Endodermal cell (in vitro differentiated cells): ENCODE measurements at places on chromosomes 2 and 18.

DNA sequence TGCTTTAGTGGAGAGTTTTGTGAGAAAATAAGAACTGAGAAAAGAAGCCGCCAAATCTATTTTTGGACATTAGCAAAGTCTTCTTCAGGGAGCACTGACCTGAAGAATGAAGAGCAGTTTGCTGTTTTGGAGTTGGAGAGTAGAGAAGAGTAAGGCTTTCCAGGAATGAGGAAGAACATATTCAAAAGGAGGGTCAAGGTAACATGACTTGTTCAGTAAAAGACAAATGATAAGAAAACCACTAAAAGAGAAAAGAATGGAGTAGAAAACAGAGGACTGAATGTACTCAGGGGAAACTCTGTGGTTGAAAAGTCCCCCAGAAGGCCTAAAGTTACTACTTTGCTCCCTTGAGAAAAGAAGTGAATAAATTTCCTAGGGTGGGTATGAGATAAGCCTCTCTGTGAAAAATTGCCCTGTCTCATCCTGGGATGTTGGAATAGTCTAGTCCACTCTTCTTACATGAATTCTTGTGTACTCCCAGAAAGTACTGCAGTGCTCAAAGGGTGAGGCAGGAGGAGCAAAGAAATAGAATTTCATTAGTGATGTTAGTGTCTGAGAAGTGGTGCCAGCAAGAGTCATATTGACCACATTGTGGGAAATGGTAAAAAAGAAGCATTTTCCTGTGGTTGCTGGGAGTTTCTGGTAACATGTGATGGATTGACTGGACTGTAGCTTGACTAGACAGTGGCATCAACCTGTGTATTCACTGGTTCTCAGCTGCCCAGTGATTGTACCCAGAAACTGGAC is 27.8 kb downstream of the MBD5 start:
- DNase-seq = no peak

DNA sequence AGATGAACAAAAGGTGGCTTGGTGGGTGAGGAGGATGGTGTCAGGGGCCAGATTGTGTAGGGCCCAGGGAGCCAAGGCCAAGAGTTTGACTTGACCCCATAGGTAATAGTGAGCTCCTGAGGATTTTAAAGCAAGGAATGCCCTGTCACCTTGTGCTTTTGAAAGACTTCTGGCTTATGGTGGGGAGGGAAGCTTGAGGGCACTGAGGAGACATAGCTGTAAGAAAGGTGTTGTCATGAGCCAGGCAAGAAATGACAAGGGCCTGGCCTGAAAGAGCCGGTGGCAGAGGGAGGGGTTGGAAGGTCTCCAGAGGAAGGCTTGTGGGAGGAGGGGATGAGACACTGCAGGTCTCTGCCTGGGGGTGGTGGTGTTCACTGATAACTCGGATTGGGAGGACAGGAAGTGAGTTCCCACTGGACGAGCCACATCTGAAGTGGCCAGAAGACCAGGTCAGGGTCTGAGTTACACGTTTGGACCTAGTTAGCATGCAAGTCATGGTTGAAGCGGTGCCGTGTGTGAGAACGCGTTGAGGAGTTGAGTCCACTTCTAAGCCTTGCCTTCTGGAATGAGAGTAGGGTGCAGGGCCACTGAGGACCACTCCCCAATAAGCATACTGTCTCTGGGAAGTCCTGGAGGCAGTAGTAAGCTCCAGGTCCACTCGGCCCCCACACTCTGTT is 64.3 kb downstream of the TET3 start:
- DNase-seq = no peak

DNA sequence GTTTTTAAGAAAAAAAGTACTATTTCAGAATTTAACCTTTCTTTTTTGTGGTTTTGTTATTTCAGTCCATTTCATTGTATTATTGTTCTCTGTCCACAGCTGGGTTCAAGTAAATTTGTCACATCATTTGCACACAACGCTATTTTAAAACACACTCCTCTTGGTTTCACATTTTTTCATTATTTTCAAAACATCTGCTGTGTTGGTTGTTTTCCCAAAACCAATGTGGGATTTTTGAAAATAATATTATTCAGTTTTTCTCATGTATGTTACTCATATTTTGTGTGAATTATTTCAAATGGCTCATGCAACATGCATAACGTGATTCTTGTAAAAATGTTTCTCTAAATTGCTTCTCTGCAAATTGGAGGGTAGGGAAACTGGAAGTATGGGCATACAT is 589.2 kb downstream of the METTL4 start:
- DNase-seq = no peak

DNA sequence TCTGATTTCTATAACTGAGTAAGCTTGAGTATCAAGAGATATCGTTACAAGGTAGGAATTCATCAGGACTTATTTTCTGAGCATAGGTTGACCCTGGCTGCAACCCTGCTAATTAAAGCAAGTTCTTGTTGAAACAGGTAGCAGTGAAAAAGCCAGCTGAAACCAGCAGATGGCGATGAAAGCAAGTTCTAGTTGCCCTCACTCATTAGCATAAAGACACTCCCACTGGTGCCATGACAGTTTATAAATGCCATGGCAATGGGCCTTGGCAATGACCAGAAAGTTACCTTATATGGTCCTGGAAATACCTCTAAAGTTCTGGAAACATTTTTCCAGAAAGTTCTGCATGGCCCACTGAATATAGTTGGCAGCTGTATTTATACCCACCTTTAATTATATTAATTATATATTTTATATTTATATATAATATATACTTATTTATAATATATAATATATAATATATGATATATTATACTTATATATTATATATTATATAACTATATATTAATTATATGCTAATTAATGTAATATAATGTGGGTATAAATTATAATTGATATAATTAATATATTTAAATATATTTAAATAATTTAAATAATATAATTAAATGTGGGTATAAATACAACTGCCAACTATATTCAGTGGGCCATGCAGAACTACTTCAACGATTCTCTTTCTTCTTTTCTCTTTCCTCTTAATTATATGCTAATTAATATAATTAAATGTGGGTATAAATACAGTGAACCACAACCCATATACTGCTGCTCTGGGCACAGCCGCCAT is 188.0 kb downstream of the CDH7 start:
- peak; percentile 88 for DNase-seq

DNA sequence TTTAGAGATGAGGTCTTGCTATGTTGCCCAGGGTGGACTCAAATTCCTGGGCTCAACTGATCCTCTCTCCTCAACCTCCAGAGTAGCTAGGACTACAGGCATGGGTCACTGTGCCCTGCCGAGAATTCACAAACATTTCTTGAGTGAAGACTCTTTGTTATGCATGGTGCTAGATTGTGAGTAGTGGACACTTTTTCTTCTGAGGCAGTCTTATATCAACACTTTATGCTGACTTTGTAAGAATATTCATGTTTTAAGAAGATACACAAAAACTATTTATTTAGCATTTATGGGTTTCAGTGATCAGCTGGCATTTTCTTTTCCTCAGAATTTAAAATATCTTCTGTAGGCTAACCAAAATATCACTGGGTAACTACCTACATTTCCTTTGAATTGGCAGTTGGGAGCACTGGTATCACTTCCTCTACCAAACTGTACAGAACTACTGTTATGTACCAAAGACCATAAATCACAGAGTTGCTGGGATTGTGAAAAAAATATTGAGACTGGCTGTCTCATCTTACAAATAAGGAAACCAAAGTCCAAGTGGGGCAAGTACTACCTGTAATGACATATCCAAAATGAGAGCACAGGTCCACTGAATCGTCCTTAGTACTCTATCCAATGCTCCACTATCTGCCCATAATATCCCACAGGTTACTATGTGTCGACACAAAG is 34.0 kb downstream of the DOCK10 start:
- DNase-seq = no peak

- no peak for DNase-seq
These were observed 11.6 kb downstream of the PKDCC start for GRCh38 chr2:42059261-42059898.

DNA sequence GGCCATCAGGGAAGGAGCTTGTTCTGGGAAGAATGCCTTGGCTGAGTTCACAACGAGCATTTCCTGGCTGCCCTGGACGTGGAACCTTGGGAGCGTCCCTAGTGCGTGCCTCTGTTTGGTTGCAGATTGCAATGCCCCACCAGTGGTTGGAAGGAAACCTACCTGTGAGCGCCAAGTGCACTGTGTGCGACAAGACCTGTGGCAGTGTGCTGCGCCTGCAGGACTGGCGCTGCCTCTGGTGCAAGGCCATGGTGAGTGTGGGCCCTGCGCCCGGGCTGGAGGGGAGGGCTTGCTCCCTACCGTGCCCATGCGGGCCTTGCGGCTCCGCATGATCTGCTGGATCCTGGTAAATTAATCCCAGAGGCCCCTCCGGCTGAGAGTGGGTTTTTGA is 81.9 kb downstream of the DGKD start:
- peak; percentile 26 for DNase-seq

DNA sequence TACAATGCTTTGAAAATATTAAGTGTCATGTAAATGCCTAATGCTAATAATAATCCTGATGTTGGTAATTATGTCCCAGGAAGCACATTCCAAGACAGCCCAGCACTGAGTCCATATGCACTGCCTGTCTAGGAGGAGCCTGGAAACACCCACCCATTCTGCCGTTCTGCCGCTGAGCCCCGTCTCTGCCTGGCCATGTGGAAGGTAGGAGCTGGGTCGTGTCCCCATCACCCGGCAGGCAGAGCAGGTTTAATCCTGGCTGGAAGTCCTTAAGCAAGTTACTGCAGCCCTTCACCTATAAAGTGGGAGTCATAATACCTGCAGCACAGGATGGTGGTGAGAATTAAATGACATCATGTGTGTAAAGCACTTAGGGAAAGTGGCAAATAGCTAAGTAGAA is 13.1 kb upstream of the EN1 start:
- DNase-seq = peak; percentile 47

- DNase-seq = no peak
These were observed 82.7 kb downstream of the MALT1 start for GRCh38 chr18:58753976-58754375.

DNA sequence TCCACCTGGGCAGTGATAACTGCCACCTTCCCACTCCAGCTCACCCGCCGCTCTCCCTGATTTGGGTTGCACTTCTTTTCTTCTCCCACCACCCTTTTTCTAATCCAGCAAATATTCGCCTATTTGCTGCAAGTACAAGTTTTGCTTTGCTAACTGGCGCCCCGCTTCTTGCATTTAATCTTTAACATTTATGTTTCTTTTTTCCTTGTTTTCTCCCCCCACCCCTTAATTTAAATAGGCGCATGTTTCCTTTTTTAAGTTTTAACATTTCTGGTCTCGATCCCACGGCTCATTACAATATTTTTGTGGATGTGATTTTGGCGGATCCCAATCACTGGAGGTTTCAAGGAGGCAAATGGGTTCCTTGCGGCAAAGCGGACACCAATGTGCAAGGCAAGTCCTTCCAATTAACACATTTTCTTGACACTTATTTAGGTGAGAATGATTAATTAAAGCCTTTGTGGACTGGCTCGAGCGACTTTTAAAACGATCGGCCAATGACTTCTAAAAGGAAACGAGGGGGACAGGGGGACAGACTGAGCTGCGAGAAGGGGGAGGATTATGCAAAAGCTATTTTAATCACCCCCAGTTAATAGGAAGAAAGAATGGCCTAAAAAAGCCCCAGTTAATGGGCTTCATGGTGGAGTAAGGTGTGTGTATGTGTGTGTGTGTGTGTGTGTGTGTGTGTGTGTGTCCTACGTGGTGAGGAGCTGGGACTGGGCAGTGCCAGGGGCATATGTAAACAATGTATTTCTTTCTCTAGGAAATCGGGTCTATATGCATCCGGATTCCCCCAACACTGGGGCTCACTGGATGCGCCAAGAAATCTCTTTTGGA is 1.6 kb downstream of the TBR1 start:
- peak; percentile 64 for DNase-seq
